ENCODE measurements at places on chromosomes 13 and 19.

DNA sequence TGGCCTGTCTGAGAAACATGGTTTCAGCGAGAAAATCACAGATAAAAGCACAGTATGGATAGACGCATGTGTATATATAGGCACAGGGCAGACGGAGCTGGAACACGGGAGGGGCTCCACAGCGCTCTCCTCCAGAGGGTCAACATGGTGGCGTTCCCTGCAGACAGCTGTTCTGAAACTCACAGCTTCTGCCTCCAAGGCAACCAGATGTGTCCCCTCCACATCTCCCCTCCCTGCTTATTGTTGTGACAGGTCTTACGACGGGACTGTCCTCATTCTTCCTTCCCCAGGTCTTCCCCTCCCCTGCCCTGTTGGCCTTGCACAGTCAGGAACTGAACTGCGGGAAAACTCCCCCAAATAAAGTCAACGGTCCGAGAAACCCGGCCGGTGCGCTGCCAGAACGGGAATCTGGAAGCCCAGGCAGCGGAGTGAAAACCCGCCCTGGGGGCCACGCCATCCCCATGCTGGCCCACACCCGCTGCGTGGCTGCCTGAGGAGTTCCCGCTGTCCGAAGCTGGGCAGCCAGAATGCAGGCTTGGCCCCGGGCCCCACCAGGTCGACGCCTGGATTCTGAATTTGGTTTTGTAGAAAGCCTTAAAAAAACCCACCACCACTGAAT is 2.6 kb upstream of the TIMM13 start:
- no peak for DNase-seq

DNA sequence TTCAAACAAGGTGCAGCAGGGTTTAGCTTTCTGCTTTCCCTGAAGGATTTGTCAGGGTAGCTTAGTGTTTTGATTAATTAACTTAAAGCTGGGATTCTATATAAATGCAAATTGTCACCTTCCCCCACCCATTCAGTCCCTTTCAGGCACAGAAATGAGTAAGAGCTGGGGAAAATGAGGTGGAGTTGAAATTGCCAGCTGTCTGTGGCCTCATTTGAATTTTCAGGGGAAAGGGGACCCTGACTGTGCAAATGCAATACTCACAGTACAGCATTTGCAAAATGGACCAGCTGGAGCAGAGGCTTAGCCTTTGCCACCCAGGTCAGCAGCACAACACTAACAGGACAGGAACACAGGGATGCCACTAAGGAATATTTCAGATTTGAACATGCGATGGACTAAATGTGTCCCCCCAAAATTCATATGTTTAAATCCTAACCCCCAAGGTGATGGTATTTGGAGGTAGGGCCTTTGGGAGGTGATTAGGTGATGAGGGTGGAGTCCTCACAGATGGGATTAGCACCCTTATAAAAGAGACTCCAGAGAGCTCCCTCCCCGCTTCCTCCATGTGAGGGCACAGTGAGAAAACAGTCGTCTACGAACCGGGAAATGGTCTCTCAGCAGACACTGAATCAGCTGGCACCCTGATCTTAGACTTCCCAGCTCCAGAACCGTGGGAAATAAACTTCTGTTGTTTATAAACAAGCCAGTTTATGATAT is 59.5 kb upstream of the CYSLTR2 start:
- no peak for DNase-seq

DNA sequence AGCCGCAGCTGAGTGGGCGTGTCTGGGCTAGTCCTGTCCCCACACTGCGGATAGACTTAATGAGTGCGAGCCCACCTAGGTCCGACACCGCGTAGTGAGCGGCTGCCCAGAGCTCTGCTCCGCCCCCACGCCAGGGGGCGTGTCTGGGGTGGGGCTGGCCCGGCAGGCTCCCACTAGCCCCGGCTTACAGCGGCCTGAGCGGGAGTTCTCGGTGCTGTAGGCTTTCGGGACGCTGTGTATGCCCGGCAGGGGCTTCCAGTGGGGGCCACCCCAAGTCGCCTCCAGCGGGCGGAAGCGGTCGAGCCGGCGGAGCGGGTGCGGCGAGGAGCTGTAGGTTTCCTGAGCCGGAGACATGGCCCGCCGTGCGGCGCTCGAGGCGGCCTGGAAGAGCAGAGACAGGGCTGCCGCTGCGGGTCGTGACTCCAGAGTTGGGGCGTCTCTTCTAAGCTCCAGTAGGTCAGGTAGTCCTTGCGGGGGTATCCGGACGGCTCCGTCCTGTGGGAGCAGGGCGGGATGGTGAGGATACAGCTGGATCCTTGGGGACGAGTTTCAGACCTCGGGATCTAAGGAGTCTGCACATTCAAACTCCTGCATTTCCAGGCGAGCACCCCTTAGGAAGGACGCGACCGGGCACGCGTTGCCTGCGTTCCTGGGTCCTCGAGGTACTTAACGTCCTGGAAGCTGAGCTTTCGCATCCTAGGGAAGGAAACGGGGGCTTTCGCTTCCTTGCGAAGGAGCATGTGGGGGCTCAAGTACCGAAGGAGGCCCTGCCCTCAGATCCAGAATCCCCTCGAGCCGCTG is 1.2 kb downstream of the CGB7 start:
- no peak for DNase-seq

DNA sequence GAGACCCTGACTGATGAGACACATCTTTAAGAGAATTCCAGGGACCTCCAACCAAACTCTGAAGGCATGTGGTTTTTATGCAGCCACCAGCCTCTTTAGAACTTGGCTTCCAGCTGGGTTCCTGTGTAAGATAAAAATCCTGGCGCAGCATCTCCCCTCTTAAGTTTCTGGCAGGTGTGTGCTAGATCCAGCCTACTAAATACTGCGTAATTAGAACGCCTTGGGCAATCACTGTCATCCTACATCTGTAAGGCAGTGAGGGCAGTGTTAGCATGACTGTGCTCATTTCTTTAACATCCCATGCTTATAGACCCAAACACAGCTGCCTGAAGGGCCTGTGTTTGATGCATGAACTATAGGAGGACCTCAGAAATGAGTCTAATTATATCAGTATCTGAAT is 173.5 kb upstream of the OBI1 start:
- DNase-seq: no peak

- DNase-seq: no peak
Observed at GRCh38 chr19:48571378-48572162, 19.6 kb downstream of the SULT2B1 start.

GRCh38 chr13:23858546-23858945 is 30.7 kb downstream of the MIPEP start:
- DNase-seq: no peak

DNA sequence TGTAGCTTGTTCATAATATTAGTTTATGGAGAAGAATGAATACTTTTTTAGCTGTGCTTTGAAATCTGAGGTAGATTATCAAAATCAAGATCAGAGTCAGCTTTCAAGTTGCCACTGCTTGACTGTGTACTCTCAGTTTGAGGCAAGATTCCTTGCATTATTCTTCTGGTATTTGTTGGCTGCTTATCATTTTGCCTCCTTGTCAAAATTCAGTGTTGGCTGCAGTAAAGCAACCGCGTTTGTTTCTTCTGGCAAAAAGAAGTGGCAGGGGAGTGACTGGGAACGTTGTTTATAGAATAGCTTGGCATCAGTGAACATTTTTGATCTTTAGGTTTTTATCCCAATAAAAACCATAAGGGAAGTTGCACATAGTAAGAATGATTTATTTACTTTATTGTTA is 419.3 kb upstream of the GPC6 start:
- no peak for DNase-seq

DNA sequence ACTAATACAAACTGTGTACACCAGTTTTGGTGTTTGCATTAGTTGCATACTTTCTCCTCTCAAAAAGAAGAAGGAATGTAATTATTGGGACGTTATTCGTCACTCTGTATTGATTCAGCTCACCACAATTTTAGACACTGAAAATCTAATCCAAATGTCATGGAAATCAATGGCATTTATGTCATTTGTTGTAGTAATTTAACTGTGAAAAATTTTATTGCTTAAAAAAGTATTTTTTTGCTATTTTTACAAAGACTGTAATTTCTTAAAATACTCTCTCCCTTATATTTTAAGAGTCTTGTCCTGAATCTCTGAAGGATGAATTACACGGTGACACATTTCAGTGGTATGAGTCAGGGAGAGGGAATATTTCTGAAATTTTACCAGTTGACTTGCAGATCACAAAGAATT is 2117.6 kb downstream of the PCDH9 start:
- DNase-seq: no peak

GRCh38 chr19:43229315-43229714 is 23.9 kb upstream of the PSG4 start:
- no peak for DNase-seq

- no peak for DNase-seq
Observed at GRCh38 chr19:801030-801860, 4.0 kb downstream of the PTBP1 start.

- DNase-seq: no peak
Observed at GRCh38 chr19:51808333-51808986, 13.5 kb downstream of the FPR3 start.

DNA sequence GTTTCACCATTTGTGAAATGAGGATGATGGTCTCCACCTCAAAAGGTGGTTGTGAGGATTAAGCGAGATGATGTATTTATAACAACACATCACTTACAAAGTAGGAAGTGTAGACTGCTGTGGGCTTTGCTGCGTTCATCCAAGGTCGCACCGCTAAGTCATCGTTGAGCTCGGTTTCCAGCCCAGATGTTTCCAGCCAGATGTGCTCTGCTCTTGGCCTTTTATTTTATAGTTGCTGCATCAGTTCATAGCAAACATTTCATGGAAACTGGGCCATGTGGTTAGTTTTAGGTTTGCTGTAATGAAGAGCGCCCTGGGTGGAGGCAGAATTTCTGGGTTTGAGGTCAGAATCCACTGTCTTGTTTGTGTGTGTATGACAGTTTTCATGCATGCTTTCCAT is 76.5 kb upstream of the RNF113B start:
- DNase-seq: no peak

DNA sequence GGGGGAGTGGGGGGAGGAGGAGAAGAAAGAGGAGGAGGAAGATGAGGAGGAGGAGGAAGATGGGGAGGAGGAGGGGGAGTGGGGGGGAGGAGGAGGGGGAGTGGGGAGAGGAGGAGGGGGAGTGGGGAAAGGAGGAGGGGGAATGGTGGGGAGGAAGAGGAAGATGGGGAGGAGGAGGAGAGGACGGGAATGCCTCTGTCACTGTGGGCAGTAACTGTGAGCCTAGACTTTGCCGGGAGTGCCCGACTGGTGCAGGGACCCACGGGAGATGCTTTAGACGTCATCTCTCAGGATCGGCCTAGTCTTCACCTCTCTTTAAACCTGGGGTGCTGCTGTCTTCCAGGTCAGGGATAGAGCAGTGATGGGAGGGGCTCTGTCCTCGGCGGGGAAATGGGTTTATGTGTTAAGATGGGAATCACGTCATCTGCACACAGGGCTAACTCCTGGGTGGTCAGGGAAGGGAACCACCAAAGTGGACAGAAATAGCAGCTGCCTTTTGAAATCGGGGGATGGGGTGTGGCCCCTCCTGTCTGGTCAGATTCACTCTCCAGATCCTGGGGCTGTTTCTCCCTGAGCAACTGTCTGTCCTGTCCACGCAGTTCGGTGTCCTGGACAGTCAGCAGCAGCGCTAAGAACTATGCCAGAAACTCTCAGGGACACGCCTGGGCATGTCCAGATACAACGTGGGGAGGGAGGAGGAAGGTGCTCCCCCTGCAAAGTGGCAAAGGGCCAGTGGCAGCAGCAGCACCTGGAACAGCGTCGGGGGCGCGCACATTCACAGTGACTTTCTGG is 26.9 kb downstream of the GAS6 start:
- no peak for DNase-seq

- DNase-seq: no peak
Observed at GRCh38 chr13:95480791-95481780, 71.4 kb upstream of the CLDN10 start.

DNA sequence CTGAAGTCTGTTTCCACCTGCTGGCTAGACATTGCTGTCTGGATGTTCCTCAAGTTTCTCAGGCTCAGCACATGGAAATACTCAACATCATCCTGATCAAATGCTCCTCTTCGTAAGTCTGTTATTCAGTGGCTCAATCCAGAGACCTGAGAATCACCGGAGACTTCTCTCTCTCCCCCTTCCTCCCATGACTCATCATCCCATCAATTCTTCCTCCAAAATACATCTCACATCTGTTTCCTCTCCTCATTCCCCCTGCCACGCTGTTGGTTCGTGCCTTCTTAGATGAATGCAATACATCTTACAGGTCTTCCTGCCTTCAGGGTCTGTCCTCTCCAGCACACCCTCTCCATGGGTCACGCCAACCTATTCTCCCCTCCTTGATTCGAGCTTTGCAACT is 7.4 kb upstream of the RXFP2 start:
- DNase-seq: no peak
